ENCODE measurements at places on chromosomes 3 and 15.

DNA sequence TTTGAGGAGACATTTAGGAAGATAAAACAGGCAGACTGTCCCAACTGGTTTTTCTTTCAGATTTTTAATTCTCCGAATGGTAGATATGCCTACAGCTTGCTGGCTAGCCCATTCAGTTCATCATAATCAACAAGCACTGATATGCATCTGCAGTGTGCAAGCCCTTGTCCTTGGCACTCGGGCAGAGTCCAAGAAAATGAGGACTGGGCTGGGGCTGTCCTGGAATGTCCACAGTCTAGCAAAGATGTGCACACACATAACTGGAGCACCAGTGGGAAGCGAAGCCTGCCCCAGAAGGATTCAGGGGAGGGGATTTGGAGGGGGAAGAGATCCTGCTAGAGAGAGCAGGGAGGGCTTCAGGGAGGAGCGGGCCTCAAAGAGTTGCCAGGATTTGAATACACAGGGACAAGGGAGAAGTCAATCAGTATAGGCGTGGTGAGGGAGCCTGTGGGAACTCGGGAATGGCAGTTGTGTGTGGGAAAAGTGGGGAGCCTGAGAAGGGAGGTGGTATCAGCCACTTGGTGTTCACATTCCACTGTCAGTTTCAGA is 8.7 kb downstream of the FAH start:
- no peak for DNase-seq

- peak; percentile 57 for DNase-seq
Measured at GRCh38 chr3:184186184-184186901, at the start of gene ABCF3. Gene ABCF3, plus strand, starts transcription at chr3:184186199. Its CDS starts 9 bp downstream, at chr3:184186208.

GRCh38 chr15:32829436-32829835 is 111.6 kb downstream of the GREM1 start:
- DNase-seq = no peak

GRCh38 chr15:61442821-61443220 is 213.7 kb upstream of the RORA start:
- DNase-seq = no peak

GRCh38 chr3:158617982-158618875 is 26.1 kb upstream of the GFM1 start:
- DNase-seq = no peak

GRCh38 chr3:81920816-81921215 is 159.4 kb upstream of the GBE1 start:
- DNase-seq = no peak
